Sigmoid colon (tissue), 7 donors: ENCODE measurements at places on chromosomes 11 and 22. TPM values are rescaled to one million over a fixed set of nuclear protein-coding genes. Genes with fewer than 3 reads are reported as not detected.

DNA sequence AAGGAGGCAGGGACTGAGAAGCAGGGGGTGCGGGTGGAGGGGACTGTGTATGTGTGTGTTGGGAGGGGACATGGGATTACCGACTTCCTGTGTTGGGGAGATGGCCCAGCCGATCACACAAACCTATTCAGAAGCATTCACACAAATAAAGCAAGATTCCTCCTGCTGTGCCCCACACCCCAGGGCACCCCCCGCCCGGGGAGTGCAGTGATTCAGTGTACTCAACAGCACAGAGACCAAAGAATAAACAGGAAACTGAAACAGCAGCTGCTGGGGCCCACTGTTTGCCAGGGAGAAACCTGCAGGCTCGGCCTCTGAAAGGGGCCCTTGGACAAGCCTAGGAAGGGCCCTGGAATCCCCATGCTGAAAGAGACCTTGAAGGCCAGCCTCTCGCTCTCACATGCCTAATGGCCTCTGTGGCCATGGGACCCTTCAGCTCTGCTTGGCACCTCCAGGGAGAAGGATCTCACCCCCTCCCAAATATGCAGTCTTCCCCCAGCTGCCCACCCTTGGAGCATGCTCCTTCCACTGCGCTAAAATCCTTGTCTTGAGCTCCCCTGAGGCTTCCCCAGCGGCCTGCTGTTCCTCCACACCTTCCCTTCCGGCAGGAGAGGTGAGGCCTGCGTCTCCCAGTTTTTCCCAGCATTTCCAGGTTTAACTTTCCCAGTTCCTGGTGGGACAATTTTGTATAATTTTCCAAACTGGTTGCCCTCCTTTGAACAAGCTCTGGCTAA is 72.9 kb downstream of the CSNK2A3 start:
- DNase-seq: peak; percentile 49

The MAJIN gene
- total RNA-seq: not detected

DNA sequence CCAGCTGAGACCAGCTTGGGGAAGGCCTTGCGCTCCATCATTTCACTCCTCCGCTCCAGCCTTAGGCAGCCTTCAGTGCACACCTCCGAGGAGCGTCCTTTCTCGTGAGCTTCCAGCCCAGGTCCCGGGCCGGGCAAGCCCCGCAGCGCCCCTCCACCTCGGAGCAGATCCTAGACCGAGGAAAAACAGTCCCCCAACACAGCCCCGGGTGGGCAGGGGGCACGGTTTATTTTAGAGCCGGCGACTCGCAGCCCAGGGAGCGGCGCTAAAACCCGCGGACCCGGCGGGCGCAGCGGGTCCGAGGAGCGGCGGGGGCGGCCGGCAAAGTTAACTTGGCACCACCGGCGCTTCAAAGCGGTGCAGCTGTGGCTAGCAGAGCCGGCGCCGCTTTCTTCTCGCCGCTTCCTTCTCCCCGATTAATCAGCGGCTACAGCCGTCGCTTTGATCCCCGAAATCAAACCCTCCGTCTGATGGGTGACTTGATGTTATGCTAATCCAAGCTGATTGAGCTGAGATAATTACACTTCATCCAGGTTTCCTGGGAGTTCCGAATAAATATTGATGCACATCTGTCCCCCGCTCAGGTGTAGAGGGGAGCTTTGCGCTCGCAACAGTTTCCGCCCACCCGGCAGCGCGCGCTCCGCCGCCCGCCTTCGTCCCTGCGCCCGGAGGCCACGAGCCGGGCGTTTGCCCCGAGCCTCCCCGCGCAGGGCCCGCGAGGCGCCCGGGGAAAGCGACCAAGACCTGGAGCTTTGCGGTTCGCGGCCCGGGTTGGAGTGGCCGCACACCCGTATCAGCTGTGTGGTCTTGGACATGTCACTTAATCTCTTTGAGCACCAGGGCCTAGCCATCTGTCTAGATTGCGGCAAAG is 192.7 kb downstream of the BUD13 start:
- DNase-seq: no peak

DNA sequence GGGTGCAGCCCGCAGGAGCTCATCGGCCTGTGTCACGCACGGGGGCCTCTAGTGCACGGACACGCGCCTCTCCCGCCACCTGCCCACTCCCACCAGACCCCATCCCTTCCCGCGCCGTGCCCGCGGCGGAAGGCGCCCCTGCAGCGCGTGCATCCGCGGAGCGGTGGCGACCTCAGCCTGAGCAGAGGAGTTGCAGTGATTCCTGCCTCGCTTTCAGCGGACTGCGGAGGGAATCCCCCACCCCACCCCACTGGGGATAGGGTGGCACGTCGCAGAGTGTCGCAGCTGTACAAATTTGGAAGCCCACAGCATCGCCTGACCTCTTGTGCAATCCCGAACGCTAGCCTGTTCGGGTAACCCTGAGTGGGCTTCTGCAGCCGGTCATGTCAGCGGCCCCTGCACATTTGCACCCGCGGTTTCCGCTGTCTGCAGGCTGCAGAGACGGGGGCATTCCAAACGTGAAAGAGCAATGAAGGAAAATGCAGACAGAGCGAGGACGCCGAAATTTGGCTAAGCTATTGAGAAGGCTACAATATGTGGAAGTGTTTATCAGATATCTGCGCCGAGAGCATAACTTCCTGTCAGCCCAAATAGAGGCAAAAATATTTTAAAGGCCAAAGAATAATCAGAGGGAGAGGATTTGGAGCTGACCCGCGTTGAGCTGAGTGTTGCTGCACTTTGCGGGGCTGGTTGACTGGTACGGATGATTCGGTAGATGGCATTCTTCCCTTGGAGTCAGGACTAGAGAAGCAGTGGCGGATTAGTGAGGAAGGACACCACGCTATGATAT is 617 bp upstream of the ARHGAP20 start:
- DNase-seq: peak; percentile 56

GRCh38 chr11:77019976-77020595 is 14.1 kb upstream of the B3GNT6 start:
- no peak for DNase-seq

The MUC6 gene
- not detected for total RNA-seq

- no peak for DNase-seq
Measured at GRCh38 chr11:101812546-101812945, 102.3 kb upstream of the CEP126 start.

The PARVG gene
- total RNA-seq: 8.9 TPM

The DMC1 gene
- total RNA-seq: 43.3 TPM

The MYBPC3 gene
- total RNA-seq: not detected

- no peak for DNase-seq
Measured at GRCh38 chr11:87144252-87144651, 106.5 kb downstream of the TMEM135 start.

GRCh38 chr22:12601870-12602779 is 2925.9 kb upstream of the OR11H1 start:
- DNase-seq: peak; percentile 63

The DNAJB7 gene
- total RNA-seq: not detected

DNA sequence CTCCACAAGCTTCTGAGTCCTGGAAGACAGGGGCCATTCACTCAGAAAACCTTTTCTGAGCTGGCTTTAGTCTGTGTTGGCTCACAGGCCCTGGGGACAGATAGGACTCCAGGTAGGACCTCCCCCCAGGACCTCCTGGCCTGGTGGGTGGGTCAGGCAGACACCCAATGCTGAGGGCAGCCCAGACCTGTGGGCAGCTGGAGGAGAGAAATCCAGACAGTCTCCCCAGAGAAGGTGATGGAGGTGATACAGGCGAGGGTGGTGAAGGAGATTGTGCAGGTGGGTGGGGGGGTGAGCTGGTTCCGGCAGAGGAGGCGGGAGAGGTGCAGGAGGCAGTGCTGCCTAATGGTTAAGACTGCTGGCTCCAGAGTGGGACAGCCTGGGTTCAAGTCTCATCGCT is 15.6 kb downstream of the LRRC32 start:
- peak; percentile 53 for DNase-seq

The APOBEC3F gene
- 4.1 TPM for total RNA-seq

DNA sequence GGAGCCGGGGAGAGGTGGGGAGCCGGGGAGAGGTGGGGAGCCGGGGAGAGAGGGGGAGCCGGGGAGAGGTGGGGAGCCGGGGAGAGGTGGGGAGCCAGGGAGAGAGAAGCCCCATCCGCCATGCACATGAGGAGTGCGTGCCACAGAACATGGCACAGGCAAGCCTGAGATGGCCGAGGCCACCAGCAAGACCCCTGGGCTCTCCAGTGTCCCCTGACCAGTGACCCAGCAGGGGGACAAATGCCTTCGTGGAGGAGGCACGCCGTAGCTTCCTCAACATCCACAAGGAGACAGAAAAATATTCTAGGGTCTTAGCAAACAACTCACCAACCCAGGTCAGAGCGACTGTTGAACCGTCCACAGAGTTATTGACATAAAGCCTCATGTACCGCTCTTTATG is 618.8 kb downstream of the TBC1D22A start:
- DNase-seq: peak; percentile 29

DNA sequence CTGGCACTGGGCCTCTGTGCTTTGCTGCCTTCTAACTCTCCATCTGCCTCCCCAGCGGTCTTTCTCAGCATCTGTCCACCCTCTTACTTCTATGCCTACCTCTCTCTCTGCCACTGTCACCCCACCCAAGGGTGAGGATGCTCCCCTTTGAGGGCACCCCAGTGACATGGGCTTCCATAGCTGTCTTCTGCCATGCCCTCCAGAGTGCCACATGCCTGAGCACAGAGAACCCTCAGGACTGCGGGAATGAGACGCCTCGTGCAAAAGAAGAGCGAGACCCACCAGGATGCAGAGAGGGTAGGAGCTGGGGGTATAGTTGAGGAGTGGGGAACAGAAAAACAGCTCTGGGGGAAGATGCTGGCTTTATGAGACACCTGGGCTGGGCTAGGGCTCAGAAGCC is 64.3 kb downstream of the BTG4 start:
- no peak for DNase-seq

The CARS1 gene
- 43.3 TPM for total RNA-seq

GRCh38 chr11:38153985-38154384 is 1555.9 kb upstream of the RAG2 start:
- no peak for DNase-seq

DNA sequence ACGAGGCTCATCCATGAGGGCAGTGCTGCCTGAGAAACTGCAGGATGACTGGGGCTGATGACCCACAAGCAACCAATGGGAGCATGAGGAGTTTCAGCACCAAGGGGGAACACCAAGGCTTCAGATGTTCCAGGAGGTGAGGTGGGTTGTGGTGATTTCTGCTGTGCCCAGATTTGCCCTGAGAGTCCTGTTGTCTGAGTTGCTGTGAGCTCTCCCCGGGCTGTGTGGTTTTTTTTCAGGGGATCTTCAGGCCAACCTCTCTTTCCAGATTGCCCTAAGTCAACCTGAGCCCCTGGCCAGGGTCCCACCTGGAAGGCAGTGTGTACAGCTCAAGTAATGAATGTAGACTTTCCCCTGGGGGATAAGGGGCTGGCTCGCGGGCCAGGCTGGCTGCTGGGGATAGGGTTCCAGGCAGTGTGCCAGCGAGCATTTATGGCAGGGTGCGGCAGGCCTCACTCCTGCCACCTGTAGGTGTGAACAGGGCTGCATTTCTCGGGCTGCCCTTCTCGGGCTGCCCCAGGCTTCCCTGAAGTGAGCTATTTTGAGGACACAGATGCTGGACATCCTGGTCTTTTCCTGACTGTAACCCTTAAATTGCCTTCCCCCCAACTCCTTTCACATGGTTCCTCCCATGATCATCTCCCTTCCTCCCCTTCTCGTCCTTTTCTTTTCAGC is 9.8 kb downstream of the SLC22A6 start:
- DNase-seq: peak; percentile 54

The KCTD14 gene
- 2.8 TPM for total RNA-seq

GRCh38 chr11:76543006-76543703 is 98.3 kb downstream of the EMSY start:
- DNase-seq: no peak

DNA sequence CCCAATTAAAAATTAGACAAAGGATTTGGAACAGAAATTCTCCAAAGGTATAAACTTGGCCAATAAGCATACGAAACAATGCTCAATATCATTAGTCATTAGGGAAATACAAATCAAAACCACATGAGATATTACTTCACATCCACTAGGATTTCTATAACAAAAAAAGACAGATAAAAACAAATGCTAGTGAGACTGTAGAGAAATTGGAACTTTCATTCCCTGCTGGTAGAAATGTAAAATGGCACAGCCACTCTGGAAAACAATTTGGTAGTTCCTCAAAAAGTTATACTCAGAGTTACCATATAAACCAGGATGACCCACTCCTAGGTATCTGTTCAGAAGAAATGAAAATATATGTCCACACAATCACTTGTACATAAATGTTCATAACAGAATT is 71.6 kb downstream of the RPL27A start:
- DNase-seq: no peak

The OR6A2 gene
- total RNA-seq: 0.28 TPM

DNA sequence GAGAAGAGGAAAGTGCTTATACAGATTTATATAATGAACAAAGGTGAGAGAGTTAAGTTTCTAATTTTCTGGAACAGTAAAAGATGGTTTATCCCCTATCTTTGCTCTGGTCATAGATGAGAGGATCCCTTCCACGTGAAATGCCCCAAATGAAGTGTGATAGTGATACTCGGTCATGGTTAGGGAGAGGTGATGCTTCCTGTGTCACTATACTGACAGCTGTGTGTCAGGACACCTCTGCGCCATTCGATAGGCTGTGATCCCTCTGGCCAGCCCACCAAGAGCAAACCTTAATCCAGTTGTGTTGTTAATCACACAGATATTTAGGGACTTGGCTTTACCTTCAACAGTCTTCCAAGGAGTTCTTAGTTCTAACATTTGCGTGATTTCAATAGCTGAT is 57.7 kb downstream of the NCAM1 start:
- DNase-seq: no peak

- DNase-seq: no peak
Measured at GRCh38 chr22:49329636-49330035, 498.0 kb downstream of the BRD1 start.

The CHADL gene
- total RNA-seq: 3.3 TPM

GRCh38 chr11:8252388-8252787 is 11.3 kb downstream of the LMO1 start:
- peak; percentile 57 for DNase-seq

DNA sequence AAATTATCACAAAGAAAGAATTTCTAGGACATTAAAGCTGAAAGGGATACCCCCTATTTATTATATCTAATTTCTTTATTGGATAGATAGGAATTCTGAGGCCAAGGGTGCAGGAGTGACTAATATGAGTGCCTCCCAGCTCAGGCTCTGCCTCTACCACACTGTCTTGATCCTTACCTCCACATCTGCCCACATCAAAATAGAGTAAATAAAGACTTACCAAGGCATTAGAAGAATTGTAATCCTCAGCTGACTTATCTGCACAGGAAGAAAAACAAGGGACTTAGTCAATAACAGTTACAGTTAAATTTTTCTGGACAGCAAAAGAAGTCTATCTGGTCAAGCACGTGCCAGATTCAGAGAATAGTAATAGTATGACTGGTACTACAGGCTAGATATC is 72.6 kb upstream of the GDPD4 start:
- no peak for DNase-seq
